ENCODE measurements at places on chromosomes 1 and 21.

- DNase-seq, result no peak
Measured at GRCh38 chr21:37639756-37640155, 273.2 kb downstream of the DYRK1A start.

DNA sequence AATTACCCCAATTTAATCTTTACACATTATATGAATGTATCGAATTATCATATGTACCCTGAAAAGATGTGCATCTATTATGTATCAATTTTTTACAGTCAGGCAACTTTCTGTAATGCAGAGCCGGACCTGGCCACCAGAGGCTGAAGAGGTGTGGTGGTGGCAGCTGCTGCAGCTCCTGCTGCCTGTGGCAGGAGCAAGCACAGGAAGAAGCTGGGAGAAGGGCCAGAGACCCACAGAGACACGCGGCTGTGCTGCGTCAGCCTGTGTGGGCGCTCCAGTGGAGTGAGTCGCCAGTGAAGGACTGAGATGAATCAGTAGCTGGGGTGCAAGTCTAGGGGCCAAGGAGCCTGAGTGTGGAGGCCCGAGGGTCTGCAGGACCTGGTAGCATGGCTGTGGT lies 74.3 kb upstream of the COG2 start:
- no peak for DNase-seq

- DNase-seq, result no peak
Measured at GRCh38 chr1:160577671-160578070, 1.6 kb downstream of the CD84 start.

GRCh38 chr1:96979304-96980268 lies 258.0 kb downstream of the PTBP2 start:
- no peak for DNase-seq

- DNase-seq, result peak; percentile 18
Measured at GRCh38 chr1:29033829-29034466, 89.8 kb downstream of the TMEM200B start.

DNA sequence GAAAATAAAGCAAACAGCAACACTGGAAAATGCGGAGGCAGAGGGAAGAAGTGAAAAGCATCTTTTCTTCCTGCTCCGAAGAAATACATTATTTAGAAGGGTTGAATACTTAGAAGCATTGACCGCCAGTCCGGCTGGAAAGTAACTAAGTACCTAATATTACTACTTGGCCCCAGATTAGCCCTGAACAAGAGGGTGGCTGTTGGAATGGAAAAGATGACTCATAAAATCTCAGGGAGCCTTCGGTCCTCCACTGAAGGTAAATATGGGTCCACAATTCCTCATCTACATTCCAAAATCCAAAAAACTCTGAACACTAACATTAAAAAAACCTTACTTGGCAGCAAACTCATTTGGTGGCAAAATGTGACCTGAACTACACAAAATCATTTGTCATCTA lies 40.1 kb downstream of the BCAR3 start:
- no peak for DNase-seq

DNA sequence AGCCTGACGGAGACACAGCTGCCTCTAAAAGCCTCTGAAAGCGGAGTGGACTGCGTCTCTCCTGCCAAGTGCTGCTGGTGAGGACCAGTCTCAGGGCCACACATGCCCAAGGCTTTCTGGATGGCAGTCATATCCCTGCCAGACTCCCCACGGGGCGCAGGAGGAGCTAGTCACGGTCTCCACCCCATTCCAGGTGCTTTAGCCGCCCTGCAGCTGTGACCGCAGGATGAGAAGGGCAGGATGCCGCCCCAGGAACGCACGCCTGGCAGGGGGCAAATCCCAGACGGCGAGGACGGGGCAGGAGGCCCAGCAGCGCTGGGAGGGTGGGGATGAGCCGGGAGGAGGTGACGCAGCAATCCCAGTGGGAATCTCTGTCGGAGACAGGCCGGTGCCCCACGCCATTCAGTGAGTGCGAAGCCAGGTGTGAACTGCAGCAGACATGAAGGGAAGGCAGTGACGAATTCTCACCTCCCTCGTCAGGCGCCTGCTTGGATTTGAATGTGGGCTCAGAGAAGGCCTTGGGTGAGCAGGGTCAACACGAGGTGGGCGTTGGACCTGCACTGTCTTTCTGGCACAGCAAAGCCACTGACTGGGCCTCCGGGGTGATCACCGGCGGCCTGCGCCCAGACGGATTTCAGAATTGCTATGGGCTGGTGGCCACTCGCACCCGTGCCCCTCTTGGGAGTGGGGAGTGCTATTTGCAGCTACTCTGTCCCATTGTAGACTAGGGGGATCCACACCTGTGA lies 38.5 kb upstream of the SLC19A1 start:
- DNase-seq, result no peak

- no peak for DNase-seq
Measured at GRCh38 chr1:886760-887159, 37.0 kb upstream of the SAMD11 start.

- no peak for DNase-seq
Measured at GRCh38 chr21:16308269-16308668, 578.5 kb downstream of the USP25 start.

DNA sequence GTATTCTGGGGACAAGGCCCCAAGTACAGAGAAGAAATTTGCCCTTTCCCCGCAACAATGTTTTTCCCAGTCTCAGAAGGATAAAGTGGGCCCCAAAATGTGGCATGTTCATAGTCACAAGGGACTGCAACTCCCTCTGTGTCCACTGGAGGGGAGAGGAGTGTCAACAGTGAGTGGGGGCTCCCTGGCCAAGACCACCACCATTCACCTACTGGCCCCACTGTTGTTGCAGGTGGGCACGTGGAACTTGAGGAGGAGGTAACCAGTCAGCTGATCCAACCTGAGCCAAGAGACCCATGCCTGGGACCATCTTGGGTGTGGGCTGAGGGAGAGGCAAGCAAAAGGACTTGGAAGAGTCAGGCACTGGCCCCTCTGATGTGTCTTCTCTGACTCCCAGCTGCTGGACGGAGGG lies 777 bp downstream of the NUDT17 start:
- DNase-seq, result peak; percentile 20

DNA sequence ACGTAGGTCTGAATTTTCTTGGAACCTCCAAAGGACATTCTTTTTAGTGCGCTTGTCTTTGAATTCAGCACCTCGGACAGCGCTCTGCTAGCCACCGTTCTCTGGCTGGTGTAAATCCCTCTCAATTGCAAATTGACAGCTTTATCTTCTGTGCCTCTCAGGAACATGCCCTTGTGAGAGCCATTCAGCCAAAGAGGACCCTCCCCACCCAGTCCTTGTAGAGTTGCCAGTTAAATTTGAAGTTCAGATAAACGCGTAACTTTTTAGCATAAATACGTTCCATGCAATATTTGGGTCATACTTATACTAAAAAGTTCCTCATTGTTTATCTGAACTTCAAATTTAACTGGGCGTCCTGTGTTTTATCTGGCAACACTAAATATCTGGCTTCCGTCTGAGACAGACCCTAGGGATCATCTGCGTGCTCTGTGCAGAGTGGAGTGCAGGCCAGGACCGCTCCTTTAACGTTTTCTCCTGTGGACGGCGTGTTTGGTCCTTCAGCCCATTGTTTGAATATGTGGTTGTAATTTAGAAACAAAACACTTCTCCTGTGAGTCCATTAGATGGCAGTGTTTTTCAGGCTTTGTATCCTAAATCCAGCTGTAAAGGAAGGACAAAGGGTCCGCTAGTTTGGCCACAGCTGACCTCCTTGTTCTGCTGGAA lies 7.0 kb downstream of the KCNAB2 start:
- peak; percentile 65 for DNase-seq

DNA sequence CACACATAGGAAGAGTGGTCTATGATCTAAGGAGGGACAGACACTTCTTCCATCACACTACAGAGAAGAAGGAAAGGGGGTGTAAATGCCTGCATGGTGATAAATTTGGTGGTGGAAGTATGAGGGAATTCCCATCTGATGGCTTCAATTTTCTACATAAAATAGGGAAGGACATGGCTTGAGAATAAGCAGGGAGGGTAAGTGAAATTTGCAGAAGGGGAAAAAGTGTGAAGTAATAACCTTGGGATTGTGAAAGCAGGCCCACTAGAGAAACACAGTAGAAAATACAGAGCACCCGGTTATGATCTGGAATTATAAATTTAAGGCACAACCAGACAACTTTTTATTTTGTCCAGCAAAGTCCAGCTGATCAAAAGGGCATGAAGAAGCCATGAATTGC lies 22.7 kb upstream of the HIVEP3 start:
- DNase-seq, result no peak

GRCh38 chr1:241976229-241976628 lies 18.7 kb downstream of the BECN2 start:
- DNase-seq, result no peak

DNA sequence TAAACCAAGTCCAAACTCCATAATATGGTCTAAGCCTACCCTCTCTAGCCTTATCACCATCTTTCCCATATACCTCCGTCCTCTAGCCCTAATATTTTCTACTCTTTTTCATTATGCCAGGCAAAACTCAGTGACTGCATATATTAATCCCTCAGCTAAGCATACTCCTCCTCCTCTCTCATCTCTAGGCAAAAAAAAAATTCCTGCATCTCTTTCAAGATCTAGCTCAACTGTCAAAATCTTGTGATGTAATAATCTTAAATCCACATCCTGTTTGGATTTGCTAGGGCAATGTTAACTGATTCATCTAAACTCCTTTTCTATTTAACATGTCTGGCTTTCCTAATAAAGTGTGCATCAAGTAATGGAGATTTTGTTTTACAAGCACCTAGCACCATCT lies 20.4 kb downstream of the PRPF38A start:
- DNase-seq, result no peak

DNA sequence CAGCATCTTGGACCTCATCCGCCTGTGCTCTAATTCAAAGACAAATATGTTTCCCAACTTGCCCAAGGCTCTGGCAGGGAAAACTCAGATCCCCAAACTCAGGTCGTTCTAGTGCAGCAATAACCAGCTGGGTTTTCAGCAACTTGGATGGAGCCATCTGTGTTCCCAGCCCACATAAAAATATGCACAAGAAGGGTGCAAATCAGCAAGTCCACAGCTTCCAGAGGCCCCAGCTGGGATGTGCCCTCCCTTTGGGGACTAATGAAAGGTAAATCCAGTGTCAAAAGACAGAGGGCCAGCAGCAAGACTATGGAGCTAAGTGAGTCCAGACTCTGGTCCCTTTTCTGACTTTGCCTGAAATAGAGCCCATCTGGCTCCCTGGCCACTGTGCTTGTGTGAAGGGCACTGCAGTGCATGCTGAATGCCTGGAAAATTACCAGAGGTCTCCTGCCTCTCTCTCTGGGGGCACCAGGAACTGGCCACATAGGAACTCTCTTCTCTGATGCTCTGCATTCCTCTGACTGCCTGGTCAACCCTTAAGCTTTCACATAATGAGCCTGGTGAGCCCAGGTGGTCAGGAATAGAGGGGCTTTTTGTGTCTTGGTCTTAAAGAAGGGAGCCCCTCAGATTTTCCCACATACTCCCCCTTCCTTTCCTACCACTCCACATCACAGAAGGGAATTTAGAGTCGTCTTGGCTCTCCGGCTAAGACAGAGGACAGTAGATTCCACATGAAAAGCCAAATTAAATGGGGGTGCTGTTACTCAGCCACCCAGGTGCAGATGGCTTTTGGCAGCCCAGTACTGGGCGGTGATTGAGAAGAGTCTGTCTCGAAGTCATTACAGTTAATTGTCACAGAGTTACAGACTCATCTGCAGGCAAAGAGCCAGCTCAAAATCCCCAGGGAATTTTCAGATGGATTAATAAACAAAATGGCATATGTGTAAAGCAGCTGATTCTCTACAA lies 88.1 kb upstream of the C1orf21 start:
- DNase-seq, result no peak

DNA sequence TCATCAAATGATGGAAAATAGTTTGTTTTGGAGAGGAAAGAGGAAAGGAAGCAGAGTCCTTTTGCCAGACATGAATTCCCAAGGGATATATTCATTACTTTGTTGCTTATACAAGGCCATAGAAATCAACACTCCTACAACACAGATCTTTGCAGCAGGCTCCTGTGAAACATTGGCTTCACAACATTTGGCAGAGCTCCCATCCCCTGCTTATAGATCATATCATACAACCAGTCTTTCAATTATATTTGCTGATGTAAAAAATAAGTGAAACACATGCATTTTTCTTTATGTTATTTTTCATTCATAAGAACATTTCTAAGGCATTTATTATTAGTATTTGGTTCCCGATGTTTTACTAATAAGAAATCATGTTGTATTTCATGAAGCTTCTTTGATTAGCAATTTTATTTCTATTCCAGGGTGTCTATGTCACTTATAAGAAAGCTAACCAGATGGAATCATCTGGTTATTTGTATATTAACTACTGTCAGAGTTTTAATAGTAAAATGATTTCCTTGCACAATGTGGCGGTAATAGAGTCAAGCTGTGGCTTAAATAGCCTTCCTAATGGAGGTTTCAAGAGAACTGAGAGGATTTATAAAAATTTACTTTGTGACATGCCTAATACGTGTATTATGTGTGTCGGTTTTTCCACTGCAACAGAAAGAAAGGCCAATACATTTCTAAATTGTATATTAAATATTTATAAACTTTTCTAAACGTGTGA lies 470.3 kb upstream of the NCAM2 start:
- DNase-seq, result peak; percentile 18
